ENCODE measurements at places on chromosomes 5 and 9.

- no peak for DNase-seq
These were observed 8.5 kb upstream of the INIP start for GRCh38 chr9:112726428-112726827.

- DNase-seq: no peak
These were observed 55.7 kb downstream of the THBS4 start for GRCh38 chr5:80090884-80091166.

- no peak for DNase-seq
These were observed 134.5 kb downstream of the NFIB start for GRCh38 chr9:14179449-14179848.

DNA sequence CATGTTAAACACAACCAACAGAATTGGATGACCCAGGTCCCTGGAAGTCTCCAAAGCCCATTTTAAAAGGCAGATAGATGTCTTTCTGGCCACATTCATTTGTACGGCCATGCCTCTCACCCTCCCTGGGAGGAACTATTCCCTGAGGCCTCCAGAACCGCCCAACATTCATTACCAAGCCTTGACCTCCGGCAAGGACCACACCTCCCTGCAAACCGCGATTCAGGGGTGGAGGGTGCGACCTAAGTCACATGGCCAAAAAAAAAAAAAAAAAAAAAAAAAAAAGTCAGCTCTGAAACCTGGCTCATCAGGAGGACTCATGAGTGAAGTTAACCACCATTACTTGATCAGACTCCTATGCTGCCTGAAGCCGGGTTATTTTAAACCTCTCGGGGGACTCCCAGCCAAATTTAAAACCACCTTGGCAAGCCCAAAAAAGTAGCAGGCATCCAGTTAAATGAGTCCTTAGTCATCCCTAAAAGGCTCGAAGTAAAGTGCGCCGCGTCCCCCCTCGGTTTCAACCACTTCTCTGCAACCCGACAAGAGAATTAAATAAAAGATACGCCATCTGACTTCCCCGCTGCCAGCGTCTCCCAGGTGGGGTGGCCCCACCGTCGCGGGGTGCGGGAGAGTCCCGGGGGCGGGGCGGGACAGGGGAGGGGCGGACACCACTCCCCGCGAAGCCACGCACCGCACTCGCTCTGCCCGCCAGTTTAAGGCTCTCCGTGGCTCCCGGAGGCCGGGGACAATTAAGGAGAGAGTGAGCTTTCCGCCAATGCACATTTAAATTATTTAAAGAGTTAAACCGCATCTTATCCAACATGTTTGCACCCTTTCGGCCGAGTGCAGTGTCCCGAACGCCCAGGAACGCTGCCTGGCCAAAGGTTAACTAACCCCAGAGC lies 2.3 kb downstream of the KLF9 start:
- DNase-seq: no peak

DNA sequence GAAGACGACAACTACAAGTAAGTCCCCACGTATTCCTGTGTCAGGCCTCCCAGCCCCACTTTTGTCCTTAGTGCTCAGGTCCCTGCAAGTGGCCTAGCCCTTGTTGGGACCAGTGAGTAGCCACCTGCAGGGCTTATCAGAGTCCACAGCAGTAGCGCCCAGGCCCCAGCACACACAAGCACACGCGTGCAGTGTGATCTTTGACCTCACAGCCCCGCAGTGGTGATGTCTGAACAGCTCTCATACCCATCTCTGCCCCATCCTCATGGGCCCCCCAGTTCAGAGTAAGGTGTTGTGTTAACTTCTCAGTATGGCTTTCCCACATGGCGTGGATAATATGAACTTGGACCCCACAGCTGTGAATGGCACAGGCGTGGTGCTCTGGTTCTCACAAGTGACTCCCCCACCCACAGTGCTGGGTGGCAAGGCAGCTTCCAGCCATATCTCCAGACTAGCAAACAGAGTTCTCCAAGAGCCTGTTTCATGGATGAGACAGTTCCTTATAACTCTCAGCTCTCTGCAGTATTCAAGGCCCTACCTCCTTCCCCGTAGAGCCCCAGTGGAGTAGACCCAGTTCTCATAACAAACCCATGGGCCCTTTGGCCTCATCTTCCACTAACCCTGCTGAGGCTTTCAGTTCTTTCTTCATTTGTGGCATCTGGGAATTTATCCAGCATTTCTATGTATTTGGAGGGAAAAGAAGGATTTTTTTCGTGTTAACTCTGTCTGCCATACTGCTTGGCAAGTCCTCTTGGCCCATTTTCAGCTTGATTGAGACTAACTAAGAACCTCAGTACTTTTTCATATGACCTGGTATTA lies 46.5 kb upstream of the ANGPTL2 start:
- no peak for DNase-seq

- no peak for DNase-seq
These were observed 569.8 kb upstream of the ADAMTS16 start for GRCh38 chr5:4570047-4570995.
